Erythroblast (primary cell): ENCODE measurements at places on chromosomes 2 and 18.

- DNase-seq: no peak
These were observed 72.8 kb upstream of the CDH19 start for GRCh38 chr18:66676699-66677098.

DNA sequence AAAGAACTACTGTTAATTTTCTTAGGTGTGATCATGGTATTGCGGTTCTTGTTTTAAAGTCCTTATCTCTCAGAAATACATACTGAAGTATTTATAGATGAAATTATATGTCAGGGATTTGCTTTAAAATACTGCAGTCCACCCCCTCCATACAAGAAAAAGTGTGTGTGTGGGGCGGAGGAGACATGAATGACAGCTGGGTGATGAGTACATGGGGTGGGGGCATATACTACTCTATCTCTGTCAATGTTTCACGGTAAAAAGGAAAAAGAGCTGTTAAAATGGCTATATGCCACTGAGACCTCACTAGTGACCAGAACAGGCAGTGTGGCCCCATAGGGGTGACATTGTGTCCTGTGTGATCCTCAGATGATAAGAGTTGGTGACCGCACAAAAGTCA is 54.1 kb downstream of the SPRED2 start:
- no peak for DNase-seq

GRCh38 chr2:96864343-96865091 is 5.4 kb downstream of the SEMA4C start:
- no peak for DNase-seq

GRCh38 chr18:26470011-26470637 is 78.2 kb downstream of the KCTD1 start:
- DNase-seq: no peak

GRCh38 chr18:2655954-2656236 is 369 bp downstream of the SMCHD1 start:
- no peak for DNase-seq
